ENCODE measurements at places on chromosomes 2 and 18.

GRCh38 chr2:151765760-151766410, 31.6 kb upstream of the NEB start:
- DNase-seq, result no peak

DNA sequence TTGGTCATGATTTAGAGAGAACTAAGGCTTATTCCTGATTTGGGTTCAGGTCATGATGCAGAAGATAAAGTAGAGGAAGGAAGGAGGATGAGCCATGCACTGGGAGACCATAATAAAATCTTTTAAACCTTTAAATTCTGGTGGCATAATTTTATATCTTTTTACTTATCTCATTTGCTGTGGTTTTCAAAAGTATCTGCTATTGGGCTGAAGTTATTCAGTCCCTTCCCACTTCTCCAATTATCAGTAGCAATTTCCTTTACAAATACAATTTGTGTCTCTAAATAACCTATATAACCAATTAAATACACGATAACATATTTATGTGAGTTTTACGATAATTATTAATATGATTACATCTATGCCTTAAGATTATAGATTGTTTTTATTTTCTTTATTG, 194.8 kb upstream of the SLC8A1 start:
- DNase-seq, result no peak

DNA sequence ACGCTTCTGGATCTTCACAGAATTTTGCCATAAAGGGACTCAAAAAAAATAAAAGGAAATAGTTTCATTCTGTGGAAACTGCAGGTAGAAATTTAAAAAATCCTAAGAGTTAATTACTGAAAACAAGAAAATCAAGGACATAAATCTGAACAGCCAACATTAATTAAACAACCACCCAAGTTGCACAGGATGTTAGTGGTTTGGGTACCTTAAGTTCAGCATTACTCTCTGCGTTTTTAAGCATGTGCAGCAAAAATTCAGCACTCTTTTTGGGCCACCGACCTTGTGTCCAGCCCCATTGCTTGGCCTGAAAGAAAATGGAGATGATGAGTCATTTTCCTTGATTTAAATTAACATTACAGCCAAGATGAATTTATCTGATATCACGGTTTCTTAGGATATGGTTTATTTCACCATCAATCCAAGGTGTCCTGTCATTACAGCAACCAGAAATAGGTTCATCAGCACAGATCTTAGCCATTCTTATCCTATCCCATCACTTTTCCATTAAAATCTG, 3.3 kb upstream of the C18orf32 start:
- DNase-seq, result no peak

GRCh38 chr18:73007195-73007914, 139.6 kb upstream of the NETO1 start:
- peak; percentile 9 for DNase-seq

- no peak for DNase-seq
Observed at GRCh38 chr2:26982102-26982742, 11.8 kb downstream of the MAPRE3 start.

DNA sequence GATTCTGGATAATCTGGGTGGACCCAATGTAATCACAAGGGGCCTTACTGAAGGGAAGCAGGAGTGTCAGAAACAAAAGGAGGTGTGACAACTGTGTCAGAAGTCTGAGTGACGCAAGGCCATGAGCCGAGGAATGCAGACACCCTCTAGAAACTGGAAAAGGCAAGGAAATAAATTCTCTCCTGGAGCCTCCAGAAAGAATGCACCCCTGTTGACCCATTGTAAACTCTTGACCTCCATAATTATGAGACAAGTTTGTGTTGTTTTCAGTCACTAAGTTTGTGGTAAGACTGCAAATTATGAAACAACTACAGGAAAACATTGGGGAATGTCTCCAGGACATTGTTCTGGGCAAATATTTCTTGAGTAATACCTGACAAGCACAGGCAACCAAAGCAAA, 47.3 kb upstream of the B3GNT7 start:
- DNase-seq, result no peak

DNA sequence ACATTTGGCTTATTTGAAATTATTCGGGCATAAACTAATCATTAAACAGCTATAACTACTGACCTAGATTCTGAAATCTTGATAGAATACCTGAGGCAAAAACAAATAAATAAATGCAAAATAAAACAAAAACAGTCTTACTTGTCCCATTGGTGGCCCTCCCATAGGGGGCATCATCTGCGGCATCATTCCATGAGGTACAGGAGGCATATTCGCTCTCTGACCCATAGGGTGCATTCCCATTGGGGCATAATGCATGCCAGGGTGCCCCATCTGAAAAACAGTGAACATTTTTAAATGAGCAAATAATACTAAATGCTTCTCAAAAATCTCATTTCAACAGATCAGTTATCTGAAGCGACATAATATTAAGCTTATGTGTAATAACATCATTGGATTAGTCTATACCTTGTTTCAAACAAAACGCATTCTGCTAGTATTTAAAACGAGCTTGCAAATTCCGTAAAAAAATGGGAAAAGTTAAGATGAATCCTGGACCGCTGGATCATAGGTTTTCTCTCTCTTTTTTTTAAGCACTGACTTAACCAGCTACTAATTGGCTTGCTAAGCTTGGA, 1.3 kb downstream of the PRPF40A start:
- DNase-seq, result no peak

DNA sequence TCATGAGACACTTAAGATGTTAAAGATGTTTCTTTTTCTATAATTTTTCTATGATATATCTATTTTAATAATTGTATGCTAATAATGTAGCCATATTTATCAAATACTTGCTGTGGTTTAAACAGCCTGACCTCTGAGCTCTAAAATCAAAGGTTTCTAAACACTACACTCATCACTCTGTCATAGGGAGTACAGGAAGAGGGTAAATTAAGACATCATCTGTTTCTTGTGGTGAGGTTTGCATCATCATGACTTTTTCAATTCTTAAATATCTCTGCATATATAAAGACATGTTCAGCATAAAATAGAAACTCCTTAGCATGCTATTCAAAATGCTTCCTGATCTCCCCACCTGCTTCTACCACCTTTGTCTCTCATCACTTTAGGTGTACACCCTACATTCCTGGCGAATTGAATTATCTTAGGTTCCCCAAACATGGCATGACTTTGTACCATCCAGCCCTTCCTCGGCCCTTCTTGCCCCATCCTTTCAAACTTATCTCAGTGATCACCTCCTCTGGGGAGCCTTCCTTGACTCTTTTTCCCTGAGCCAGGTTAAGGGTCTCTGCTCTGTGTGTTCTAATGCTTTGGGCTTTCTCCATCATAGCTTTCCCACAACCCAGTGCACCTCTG, 105.3 kb upstream of the TTN start:
- no peak for DNase-seq

Data from GM06990 (cell line).